ENCODE measurements at places on chromosomes 1 and 21.

- DNase-seq, result no peak
Observed at GRCh38 chr1:60822252-60822651, 260.1 kb upstream of the NFIA start.

GRCh38 chr21:44006656-44007055 is 5.5 kb upstream of the TRAPPC10 start:
- DNase-seq, result no peak

DNA sequence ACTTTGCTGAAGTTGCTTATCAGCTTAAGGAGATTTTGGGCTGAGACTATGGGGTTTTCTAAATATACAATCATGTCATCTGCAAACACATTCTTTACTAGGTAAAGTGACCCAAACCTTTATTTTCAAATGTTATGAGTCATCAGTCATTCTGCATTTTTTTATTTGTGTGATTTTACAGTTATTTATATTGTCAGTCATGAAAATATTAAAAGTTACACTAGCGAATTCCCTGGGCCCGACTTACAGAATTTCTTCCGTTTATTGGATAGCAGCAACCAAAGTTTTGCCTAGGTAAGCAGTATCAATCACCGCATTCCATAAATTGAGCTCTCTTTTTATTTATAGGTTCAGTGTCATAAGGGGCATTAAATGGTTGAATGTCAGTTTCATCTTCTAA is 13.8 kb downstream of the OR2M5 start:
- no peak for DNase-seq

DNA sequence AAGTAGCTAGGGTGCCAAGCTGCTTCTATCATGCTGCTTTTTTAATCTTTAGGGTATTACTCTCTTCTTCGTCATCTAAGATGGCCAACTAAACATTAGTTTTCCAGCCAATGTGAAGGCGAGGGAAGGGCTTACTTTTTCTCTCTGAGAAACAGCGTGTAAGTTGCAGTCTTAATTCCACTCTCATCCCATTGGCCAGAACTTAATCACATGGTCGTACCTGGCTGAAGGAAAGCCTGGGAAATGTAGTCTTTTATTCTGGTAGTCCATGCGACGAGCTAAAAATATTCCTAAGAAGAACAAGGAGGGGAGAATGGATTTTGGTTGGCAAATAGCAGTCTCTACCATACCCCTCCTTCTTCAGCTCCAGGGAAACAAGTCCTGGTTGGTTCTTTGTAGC is 21.5 kb downstream of the DNAJC6 start:
- no peak for DNase-seq

GRCh38 chr1:182620924-182621585 is 16.9 kb upstream of the RGS16 start:
- DNase-seq, result no peak

- no peak for DNase-seq
Observed at GRCh38 chr1:33140153-33141149, 41.4 kb downstream of the TRIM62 start.

DNA sequence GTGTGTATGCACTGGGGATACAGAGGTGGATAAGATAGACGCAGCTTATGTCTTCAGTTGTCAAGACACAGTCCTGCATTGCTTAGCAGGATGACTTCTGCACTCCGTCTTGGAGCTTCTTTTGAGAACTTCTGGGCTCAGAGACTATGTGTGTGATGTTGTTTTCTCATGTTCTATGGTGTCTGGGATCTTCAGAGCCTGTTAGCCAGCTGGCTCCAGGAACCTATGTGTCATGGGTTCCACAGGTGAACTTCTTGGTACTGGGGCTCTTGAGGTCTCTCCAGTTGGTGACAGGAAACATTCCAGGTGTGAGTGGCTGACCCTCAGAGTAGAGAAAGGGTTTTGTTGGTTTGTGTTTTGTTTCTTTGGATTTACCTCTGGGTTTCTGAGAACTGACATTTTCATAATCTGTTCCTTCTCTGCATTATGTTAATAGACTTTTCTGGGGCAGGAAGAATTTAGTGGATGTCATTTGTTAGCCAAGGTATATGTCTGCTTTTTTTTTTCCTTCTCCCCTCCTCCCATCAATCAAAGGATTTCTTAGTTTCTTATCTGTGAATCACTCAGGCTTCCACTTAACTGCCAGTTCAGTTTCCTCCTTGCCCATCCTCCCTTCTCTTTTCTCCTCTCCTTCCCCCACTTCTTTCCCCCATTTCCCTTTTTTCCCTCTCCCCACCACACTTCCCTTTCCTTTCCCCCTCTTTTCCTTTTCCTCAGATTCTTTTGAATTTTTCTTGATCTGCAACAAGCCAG is 18.1 kb downstream of the FGGY start:
- DNase-seq, result no peak

Data from T-helper 17 cell (primary cell).